ENCODE measurements at places on chromosomes 3 and 15. TPM values are rescaled to one million over a fixed set of nuclear protein-coding genes. Genes with fewer than 3 reads are reported as not detected.

Gene CACNA2D3
- total RNA-seq, result 2.4 TPM

Gene POTEB3
- not detected for total RNA-seq

Gene ATRIP
- total RNA-seq, result 6.3 TPM

Gene C2CD4A
- 0.19 TPM for total RNA-seq

Gene AMT
- 3.6 TPM for total RNA-seq

Gene RYR3
- total RNA-seq, result 23.1 TPM

DNA sequence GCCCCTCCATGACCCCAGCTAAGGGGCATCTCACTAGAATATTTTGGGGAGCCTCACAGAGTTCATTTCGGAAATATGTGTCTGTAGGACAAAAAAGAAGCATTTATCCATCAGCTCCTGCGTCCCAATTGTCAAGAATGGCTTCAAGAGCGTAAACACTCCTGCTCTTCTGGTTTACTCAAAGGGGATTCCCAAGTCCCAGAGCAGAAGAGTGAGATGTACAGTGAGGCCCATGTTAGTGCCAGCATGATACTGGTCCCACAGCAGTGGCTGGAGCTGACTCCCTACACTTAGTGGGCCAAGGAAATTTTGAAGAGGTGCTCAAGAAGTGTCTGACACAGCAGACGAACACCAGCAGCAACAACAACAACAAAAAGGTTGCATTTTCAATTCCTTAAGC lies 34.9 kb upstream of the ARL8B start:
- no peak for DNase-seq

- no peak for DNase-seq
These were observed 49.9 kb downstream of the FNDC3B start for GRCh38 chr3:172089250-172089649.

GRCh38 chr15:29550834-29551465 lies 271.3 kb downstream of the TJP1 start:
- DNase-seq, result no peak

- no peak for DNase-seq
These were observed 107.5 kb downstream of the WNT7A start for GRCh38 chr3:13772321-13772745.

GRCh38 chr3:42678447-42678846 lies 6.9 kb upstream of the KLHL40 start:
- DNase-seq, result no peak

DNA sequence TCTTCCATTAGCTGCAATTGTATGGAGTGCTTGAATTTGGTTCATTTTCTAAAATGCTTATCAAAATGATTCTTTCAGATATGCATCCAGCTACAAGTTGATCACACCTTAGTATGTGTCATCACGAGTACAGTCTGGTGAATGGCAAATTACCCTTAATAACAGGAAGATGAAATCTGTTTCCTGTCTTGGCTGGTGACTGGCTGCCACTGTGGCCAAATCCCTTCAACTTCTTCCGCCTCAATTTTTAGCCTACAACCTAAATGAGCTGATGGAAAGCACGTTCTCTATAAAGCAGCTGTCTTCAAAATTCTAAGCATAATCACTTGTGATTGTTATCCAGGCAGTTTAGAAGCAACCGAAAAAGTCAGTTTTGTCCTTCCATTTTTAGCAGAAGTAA lies 387.1 kb upstream of the NECTIN3 start:
- DNase-seq, result no peak

DNA sequence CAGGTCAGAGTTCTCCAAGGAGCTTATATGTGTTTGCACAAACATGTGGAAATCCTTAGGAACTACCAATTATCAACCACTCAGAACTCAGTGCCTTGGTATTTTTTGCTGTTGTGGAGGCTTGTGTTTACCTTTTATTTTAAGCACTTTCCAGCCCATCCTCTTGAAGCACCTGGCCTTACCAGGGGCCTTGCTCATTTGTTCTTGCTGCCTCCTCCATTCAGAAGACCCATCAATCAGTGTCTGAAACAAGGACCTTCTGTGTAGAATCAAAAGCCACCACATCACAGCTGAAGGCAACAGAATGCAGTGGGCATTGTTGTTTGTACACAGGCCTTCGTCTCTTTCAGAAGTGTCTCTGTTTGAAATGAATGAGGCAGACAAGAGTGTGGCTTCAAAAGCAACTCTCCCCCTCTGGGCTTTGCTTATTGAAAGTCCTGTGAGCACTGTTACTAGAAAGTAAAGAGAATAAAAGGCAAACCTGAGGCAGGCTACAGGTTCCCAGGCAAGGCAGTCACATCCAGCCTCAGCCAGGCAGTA lies 24.5 kb upstream of the LIPC start:
- DNase-seq, result no peak

All from aorta (tissue), 5 donors.